NCI-H460 (cell line): ENCODE measurements at places on chromosomes 1 and 21. TPM values are rescaled to one million over a fixed set of nuclear protein-coding genes. Genes with fewer than 3 reads are reported as not detected.

MYCL gene
- total RNA-seq = 0.77 and 0.89 TPM in 2 replicates

ATXN7L2 gene
- total RNA-seq = 3.1 TPM in 2 replicates

HES2 gene
- total RNA-seq = 0.57 and 1.0 TPM in 2 replicates

TNFSF4 gene
- total RNA-seq = 2.6 and 3.1 TPM in 2 replicates

IFNLR1 gene
- 2.6 and 3.2 TPM in 2 replicates for total RNA-seq

GRCh38 chr1:45953934-45954847 lies 150.8 kb downstream of the MAST2 start:
- DNase-seq = no peak

GRCh38 chr21:32022146-32022545 lies 149.3 kb downstream of the HUNK start:
- DNase-seq = no peak

DNA sequence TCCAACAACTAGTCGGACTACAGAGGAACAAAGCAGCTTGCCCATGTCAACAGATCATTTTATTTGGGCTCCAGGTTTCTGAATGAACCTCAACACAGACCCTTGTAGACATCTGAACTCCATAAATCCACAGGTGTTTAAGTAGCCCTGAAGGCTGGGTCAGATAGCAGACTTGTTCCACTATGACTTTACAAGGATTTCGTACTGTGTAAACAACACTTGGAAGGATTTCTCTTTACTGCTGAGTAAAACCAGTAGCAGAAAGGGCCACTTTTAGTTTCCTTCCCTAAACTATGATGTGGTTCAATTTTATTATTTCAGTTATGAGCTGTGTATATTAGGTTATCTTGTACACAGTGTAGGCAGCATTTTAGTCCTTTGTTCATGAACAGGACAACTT lies 316.4 kb upstream of the ADGRL2 start:
- DNase-seq = no peak

GRCh38 chr1:10508511-10508951 lies 33.8 kb downstream of the PEX14 start:
- no peak for DNase-seq

- DNase-seq = no peak
These were observed 18.5 kb downstream of the SLC66A1 start for GRCh38 chr1:19330449-19331135.

- no peak for DNase-seq
These were observed 897 bp downstream of the EPHX4 start for GRCh38 chr1:92030656-92031107.

GRCh38 chr1:7644961-7645750 lies 125.9 kb upstream of the VAMP3 start:
- no peak for DNase-seq

DNA sequence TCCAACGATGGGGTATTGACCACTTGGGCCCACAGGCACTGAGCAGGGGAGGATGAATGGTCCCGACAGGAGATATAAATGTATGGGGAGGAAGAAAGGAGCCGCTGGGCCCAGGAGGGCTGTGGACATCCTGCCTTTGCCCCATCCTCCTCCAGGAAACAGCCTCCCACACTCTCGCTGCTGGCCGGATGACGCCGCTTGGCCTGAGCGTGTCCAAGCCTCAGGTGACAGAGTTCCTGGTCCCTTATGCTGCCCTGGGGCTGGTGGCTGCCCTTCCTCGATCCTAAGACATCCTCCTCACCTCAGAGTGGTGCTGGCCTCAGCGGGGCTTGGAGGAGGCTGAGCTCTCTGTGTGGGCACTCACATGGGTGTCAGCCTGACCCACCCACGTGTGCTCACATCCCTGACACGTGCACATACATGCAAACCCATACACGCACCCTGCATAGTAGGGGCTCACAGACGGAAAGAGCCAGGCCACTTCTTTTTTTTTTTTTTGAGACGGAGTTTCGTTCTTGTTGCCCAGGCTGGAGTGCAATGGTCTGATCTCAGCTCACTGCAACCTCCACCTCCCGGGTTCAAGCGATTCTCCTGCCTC lies 5.9 kb upstream of the SERINC2 start:
- no peak for DNase-seq
